ENCODE measurements at places on chromosomes 2 and 18.

- DNase-seq: no peak
Measured at GRCh38 chr2:187684174-187684573, 129.9 kb upstream of the TFPI start.

DNA sequence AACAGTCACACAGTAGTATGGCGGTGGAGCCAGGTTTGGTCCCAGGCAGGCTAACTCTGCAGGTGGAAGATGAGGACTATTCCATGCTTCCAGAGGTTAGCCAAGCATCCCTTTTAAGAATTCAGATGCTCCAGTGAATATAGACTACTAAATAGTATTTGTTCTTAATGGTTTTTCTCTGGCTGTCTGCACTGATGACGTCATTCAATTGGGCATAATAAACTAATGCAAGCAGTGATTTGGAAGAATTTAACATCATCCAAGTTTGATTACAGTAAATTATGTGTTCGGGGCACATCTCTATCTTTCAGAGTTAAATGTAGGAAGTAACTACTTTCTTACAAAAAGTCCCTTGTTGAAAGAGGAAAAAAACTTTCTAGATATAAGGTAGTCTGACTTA is 78.8 kb upstream of the RND3 start:
- no peak for DNase-seq

- no peak for DNase-seq
Measured at GRCh38 chr2:183068561-183068960, 10.0 kb upstream of the DUSP19 start.

- DNase-seq: no peak
Measured at GRCh38 chr2:5343785-5344335, 348.3 kb upstream of the SOX11 start.

- no peak for DNase-seq
Measured at GRCh38 chr2:47617028-47617427, 165.9 kb upstream of the MSH6 start.

DNA sequence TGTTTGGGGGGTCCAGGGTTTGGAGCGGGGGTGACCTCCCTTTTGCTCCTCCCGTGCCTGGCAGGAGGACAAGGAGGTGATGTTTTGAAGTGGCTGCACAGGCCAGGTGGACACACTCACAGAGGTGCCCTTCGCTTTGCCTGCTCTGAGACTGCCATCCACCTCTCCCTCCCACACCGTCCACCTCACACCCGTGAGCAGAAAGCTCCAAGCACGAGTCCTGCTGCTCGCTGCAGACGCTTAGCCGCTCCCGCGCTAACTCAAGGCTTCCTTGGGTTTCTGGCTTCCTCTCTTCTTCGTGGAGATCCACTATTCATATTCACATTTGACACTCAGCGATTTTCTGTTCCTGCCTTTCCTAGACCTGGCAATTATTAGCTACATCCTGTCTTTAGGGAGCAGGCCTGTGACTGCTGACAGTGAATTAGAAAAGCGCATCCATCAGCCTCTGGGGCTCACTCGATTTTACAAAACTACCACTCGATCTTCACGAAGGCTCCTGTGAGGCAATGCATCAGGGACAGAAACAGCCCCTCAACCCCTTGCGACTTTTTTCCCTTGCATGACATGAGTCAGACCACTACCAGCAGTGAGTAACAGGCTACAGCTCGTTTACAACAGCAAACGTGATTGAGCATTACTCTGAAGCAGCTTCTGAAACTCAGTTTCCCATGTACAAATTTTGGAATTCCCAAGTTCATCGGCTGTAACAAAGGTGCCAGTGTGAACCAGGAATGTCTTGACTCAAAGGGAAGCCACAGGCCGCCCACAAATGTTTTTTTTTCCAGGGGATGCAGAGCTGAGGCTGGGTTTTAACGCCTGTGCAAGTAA is 238.7 kb upstream of the SOX11 start:
- DNase-seq: no peak
